ENCODE measurements at places on chromosomes 6 and 20.

GRCh38 chr6:134727081-134727480 lies 222.8 kb downstream of the ALDH8A1 start:
- no peak for DNase-seq

GRCh38 chr6:129849456-129849855 lies 11.7 kb downstream of the TMEM244 start:
- DNase-seq: no peak

DNA sequence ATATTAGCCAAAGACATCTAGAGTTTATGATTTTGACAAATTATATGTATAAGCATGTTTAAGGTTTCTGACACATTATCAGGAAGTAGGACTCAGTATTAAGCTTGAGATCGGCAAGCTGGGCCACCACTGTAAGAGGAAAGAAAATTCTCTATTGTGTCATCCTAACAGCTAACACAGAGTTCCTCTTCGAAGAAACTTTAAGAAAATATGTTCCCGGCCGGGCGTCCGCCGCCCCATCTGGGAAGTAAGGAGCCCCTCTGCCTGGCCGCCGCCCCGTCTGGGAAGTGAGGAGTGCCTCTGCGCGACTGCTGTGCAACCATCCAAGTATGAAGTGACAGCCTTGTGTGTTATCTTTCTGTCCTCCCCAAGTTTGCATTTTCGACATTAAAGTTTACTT lies 23.0 kb downstream of the USP49 start:
- peak; percentile 1 for DNase-seq

GRCh38 chr6:12458558-12458957 lies 168.4 kb downstream of the EDN1 start:
- DNase-seq: no peak

GRCh38 chr6:52209770-52210169 lies 23.6 kb downstream of the IL17A start:
- no peak for DNase-seq

GRCh38 chr20:3390759-3391425 lies 16.6 kb downstream of the DNAAF9 start:
- no peak for DNase-seq

GRCh38 chr6:127854009-127854408 lies 46.8 kb downstream of the THEMIS start:
- no peak for DNase-seq

- DNase-seq: no peak
These were observed 10.2 kb downstream of the FKBP1A start for GRCh38 chr20:1382670-1383069.

DNA sequence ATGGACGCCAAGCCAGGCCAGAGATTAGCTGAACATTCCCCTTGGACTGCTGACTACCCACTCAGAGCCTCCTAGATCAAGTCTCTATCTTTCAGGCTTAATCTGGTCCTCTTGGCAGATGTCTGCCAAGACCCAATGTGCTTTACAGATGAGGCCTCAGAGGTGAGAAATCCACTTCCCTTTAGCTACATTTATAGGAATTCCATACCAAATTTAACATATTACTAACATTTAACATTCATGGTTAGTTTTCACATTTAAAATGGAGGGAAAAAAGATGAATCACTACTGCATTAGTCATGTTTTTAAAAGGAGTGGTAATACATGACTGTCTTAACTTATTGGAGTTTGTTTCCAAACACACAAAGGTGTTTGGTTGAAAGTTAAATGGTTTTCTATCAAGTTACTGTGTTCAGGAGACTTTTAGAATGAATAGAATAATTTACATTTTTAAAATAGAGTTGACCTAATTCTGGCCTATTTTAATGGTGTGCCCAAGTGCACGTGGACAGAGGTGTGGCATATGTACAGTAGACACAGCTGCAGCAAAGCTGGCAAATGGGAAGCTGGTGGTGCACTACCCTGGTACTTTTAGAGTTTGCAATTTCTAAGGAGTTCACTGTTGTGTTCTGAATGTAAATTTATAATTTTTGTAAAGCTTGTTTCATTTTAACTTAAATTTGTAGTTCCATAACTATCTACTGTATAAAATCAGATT lies 41.9 kb upstream of the CALHM6 start:
- DNase-seq: no peak

DNA sequence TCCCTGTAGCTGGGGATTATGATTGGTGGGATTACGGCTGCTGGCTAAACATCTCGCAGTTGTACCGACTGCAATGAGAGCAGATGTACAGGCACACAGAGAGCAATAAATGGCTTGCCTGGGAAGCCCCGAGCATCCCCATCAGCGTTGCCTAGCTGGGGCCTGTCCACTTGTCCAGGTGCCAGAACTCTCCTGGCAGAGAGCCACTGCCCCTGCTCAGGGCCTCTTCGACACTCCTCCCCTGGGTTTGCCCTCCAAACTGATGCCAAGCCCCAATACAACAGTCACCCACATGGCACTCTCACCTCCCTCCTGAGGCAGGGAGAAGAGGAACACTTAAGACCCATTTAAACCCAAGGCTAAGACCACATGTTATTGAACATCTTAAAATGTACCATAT lies 715.1 kb downstream of the PTPRT start:
- no peak for DNase-seq

DNA sequence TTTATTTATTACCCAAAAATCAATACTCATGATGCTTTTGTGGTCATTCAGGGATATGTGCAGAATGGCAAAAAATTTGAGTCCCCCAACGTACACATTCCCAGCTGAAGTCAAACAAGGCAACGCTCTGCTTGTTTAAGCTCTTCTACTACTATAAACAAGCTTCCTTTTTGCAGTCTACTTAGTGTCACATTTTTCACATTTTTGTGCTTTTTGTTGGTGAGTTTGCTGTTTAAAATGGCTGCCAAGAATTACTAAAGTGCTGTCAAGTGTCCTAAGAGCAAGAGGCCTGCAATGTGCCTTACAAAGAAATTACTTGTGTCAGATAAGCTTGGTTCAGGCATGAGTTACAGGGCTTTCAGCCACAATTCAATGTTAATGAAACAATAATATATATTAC lies 2.1 kb downstream of the WFDC8 start:
- no peak for DNase-seq

DNA sequence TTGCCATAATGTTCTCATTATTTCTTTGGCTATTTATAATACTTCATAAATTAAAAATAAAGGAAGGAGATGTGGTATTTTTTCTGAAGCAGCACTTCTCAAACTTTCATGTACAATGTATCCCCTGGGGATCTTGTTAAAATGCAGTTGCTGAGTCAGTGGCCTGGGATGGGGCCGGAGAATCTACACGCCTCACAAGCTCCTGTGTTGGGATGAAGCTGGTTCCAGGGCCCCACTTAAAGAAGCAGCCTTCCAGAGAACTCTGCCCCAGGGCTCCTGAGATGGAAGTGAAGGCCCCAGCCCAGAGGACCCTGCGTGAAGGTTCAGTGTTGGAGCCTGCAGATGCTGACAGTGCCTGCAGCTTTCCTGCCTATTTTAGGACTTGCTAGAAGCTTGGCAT lies 40.1 kb upstream of the SLC23A2 start:
- DNase-seq: peak; percentile 10

GRCh38 chr20:52130406-52130805 lies 61.2 kb downstream of the ZFP64 start:
- DNase-seq: no peak

DNA sequence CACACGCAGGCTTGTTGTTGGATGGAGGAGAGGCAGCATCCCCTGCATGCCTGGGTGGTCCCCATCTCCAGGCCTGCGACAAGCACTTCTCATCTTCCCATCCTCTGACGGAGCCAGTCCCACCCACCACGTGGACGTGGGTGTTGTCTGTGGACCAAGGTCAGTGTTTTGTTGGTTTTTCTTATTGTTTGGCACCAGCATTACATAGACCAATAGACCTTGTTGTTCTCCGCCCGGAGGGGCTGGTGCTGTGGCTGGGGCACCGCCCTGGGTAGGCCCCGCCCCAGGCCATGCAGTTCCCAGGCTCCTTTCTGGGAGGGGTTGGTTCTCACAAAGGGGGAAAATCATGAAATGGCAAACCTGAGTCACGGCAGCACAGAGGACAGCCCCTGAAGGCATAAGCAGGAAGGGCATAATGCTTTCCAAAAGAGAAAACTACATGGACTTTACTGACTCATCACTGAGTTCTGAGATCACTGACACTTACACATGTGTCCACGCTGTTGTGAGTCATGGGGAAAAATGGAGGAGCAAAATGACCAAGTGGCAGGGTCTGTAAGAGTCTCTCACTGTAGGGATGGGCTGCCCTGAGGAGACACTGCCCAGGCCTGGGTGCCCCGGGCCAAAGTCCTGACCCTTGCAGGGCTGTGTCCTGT lies 90.8 kb downstream of the THBS2 start:
- no peak for DNase-seq

GRCh38 chr6:124960757-124961463 lies 1.3 kb upstream of the RNF217 start:
- no peak for DNase-seq

- no peak for DNase-seq
These were observed 239.6 kb downstream of the ERMARD start for GRCh38 chr6:169991031-169991390.

- DNase-seq: no peak
These were observed 88.3 kb downstream of the SLX4IP start for GRCh38 chr20:10523443-10523842.

- DNase-seq: no peak
These were observed 127.1 kb downstream of the OPRM1 start for GRCh38 chr6:154166140-154166539.

GRCh38 chr6:160101277-160102205 lies 20.1 kb upstream of the SLC22A1 start:
- no peak for DNase-seq

- DNase-seq: no peak
These were observed 93.8 kb downstream of the RIN2 start for GRCh38 chr20:19851861-19852260.

GRCh38 chr20:3580412-3580811 lies 82.8 kb downstream of the GFRA4 start:
- no peak for DNase-seq
